ENCODE measurements at places on chromosomes 1 and 21.

DNA sequence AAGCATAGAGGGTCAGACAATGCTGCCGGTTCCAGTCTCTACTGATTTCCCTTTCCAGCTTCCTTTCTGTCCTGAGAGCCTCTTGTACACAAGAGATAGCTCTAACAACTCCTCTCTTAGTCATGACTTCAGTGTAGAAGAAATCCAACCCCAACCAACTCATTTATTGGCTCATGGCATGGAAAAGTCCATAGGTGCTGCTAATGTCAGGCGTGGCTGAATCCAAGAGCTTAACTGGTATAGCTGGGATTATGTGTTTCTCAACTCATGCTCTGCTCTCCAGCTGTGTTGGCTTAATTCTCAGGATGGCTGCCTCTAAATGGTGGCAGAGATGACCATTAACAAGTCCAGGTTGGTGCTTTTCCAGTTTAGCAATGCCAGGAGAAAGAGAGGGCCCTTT lies 12.4 kb upstream of the THRAP3 start:
- DNase-seq: no peak

GRCh38 chr1:202063093-202063492 lies 52.7 kb downstream of the ELF3 start:
- DNase-seq: no peak

DNA sequence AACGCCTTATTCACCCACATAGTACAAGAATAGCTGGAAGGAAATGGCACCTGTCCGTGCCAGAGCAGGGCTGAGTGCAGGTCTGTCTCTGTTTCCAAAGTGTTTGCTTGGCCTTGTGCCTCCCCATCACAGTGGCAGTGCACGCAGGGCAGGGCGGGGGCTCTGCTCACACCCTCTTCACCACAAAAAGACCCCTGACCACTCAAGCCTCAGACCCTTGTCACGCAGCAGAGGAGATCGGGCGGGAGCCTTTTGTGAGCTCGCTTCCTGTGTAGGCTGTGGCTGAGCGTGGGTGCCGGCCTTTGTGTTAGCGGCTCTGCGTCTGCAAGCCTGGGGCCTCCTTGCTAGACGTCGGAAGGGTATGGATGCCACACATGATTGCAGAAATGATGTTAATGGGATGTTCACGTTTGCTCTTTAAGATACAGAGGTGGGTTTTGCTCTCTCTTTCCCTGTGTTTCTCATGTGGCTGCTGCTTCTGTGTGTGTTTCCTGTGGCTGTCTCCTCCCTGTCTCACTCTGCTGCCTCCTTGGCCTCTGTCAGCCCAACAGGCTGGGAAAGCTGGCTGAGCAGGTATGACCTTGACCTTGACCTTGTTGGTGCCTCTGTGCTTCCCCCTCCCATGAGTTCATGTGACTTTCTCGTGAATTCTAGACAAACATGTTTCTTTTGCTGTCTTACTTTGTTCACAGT lies 45.4 kb downstream of the S100B start:
- peak; percentile 76 for DNase-seq

DNA sequence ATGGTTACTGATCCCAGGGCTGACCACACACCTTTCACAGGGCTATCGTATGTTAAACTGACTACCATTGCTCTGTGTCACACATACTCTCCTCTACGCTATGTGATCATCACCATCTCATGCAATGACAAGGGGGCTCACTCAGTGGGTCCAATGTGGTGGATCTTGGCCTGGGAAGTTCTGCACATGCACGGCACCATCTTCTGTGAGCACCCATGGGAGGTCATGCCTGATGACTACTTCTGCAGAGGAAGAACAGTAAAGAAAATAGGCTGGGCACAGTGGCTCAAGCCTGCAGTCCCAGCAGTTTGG lies 60.0 kb upstream of the FOXD3 start:
- DNase-seq: no peak

- no peak for DNase-seq
These were observed 86.7 kb upstream of the POU3F1 start for GRCh38 chr1:38133304-38133703.

DNA sequence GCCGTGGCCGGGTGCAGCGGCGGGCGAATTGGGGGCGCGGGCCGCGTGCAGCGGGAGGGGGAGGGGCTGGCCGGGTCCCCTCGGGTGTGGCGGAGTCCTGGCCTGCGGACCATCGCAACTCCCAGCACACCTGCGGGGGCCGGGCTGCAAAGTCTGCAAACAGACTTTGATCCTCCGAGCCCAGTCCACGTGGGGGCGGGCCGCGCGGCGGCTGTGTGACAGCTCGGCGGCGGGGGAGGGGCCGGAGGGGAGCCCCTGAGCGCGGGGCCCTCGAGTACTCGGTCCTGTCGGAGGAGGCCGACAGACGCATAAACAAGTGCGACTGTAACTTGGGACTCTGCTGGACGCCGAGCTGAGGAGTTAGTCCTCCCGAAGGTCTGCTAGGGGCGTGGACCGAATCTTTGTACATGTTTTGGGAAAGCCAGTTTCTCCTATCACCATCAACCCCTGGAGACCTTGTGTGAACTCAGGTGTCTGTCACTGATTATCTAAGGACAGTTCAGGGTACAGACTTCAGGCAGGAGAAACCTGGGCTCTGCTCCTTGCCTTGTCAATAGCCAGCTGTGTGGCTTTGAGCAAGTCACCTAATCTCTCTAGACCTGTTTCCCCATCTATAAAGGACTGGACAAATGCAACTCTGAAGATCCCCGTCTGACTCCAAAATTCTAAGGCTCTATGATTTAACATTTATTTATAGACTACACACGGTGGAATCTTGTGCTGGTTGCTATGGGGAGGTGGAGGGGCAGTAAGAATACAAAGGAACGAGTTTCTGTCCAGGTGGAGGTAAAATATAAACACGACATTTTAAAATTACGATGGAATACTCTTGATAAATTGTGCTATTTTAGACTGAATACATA lies 710 bp upstream of the SLC30A1 start:
- peak; percentile 90 for DNase-seq

DNA sequence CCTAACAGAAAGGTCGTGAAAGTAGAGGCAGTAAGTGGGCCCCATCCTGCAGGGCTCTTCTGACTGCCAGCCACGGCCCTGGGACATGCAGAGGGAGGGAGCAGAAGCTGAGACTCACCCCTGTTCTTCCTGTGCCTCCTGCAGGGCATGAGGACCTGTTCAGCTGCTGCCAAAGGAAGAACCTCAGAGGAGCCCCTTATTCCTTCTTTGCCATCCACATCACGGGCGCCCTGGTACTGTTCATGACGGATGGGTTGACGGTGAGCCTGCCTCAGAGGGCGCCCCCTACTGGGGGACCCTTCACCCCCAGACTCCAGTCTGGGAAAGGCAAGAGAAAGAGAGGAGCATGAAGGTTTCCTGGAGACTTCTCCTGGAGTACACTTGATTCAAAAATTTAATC lies 47.1 kb downstream of the ELK4 start:
- no peak for DNase-seq

- no peak for DNase-seq
These were observed 39.2 kb upstream of the RUNX1 start for GRCh38 chr21:35088319-35088771.

DNA sequence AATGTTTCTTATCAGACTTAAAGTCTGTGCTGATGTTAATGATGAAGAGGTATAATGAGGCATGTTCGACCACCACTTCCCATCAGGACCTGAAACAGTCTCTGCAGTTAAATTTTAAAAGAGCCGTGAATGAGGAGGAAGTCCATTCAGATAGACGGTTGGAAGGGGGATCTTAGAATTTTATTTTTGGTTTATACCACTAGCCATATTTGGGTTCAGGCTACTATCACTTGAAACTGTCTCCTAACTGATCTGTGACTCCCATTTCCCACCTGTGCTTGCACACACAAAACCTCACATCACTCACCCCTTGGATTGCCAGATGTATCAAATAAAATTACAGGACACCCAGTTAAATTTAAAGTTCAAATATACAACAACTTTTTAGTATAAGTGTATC lies 9.9 kb upstream of the ANKRD13C start:
- no peak for DNase-seq

DNA sequence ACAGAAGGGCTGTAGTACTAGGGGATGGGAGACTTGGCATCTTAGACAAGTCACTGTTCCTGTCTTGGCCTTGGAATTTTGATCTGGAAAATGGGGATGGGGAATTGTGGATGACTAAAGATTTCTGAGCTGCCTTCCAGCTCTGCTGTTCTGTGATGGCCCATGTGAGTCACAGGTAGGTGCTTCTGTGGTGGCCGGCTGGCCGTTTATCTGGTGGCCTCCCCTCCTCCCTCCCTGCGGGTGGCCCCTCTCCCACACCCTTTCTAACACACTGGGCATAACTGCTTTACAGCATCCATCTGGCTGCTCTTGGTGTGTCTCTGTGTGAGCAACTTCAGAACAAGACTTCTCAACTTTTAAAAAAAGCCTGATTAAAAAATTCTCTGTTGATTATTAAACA lies 35.9 kb downstream of the KCNA2 start:
- DNase-seq: no peak

GRCh38 chr1:43573066-43573800 lies 42.5 kb downstream of the PTPRF start:
- DNase-seq: no peak

DNA sequence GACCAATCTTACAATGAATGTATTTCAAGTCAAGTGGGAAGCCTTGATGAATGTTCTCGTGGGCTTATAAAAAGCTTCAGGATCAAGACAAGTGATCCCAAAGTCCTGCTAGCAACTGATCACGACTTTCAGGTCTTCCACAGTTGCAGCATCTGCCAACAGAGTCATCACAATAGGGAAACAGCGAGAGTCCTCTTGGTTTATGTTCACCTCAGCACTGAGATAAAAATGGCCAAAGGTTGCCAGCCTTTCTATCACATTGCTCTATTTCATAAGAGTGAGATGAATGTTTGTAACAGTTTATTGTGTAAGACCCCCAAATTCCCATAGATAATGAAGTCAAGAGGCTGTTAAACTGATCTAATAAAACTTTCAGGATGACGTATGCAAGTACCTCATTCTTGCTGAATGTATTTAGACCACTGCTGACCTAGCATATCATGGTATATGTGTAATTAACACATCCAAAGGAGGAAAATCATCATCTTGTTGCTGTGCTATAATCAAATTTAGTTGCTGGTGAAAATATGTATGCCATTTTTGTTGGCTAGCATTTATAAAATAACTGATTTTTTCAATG lies 150.6 kb downstream of the TGFBR3 start:
- no peak for DNase-seq

- no peak for DNase-seq
These were observed 5.1 kb upstream of the HMGCS2 start for GRCh38 chr1:119773711-119774241.

GRCh38 chr1:35369922-35370671 lies 101.6 kb downstream of the ZMYM4 start:
- DNase-seq: no peak

DNA sequence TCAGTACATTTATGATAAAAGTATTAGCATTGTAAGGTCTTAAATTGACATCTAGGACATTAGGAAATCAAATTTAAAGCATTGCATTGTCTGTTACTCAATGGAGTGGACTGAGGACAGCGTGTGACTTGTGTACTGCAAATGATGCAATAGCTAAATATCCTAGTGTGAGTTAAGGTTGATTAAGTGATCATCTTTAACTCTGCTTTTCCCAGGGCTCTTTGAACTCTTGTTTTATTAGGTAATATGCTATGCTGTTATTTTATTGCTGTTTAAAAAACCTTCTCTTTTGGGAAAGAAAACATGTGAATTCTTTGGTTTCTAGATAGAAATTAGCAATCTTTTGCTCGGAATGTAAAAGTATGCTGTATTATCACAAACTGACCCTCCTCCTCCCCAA lies 38.6 kb downstream of the NFIA start:
- no peak for DNase-seq

GRCh38 chr1:236480758-236481436 lies 42.9 kb upstream of the LGALS8 start:
- DNase-seq: no peak

DNA sequence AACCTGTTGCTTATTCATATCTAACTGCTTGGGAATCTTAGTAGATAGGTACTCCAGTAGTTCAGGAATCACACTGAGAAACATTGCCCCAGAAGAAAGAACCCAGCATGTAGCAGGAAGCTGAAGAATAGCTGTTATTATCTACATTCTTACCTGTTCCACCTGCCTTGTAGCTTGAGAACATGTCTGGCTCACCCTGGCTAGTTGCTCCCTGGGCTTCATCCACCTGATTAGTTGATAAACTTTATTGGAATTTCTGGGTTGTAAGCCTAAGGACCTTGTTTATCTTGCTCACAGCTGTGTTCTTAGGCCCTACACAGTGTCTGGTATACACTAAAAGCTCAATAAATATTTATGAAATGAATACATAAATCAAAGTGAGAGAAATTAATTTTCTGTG lies 106.3 kb upstream of the DMRTA2 start:
- DNase-seq: no peak

- DNase-seq: no peak
These were observed 237.0 kb downstream of the GPATCH2 start for GRCh38 chr1:217393896-217394295.

DNA sequence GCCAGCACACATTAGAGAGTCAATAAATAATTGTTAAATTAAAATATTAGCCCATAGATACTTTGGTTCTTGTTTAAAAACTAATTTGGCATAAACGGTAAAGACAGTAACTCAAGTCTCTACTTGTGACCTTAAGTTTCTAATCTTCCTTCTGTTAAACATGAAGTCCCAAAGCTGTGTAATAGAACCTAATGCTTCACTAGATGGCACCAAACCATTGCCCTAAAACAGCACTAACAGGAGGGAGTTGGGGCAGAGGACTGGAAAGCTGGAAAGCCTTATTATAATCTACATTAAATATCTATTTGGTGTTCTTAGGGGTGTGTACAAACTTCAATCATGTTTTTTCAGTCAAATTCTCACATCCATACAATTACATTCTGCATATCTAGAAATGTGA lies 176.7 kb downstream of the OLFM3 start:
- no peak for DNase-seq

DNA sequence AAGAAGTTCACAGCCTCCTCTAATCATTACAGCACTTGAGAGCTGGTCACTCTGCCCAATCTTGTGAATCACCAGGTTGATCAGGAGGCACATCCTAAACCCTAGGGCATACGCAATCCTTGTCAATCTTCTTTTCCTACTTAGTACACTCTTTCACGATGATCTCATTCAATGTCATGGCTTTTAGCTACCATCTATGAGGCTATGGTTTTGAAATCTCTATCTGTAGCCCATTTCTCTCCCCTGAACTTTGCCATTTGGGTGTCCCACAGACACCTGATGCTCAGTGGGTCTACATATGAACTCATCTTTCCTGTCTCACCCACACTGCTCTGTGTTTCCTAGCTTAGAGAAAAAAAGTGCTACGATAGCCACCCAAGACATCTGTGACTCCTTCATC lies 1.9 kb upstream of the MED18 start:
- no peak for DNase-seq

GRCh38 chr1:24673341-24673740 lies 30.2 kb downstream of the SRRM1 start:
- DNase-seq: no peak

GRCh38 chr1:29811247-29811646 lies 574.9 kb downstream of the PTPRU start:
- DNase-seq: no peak

DNA sequence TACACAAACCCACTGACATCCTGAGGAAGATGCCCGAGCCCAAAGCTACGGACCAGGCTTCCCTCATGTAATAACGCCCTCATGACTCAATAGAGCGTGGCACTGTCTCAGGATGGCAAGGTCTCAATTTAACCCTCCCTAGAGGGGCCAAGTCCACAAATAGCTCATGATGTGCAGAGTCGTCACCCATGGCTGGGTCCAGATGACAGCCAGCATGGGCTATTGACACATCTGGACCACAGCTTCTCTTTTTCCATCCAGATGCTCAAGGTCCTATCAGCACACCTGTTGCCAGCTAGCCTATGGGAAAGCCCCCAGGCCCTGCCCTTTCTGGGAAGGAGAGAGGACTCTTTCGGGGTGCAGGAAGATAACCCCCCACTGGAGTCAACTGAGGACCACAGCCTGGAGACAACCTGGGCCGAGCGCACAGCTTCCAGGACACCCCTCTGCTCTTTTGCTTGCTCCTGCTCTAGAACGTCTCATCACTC lies 2.8 kb downstream of the LAPTM5 start:
- peak; percentile 43 for DNase-seq

All from CD4-positive, alpha-beta T cell treated with Interleukin-6 for 4 hours (primary cell).